ENCODE measurements at places on chromosomes 7 and 10.

- DNase-seq, result no peak
Measured at GRCh38 chr7:138798836-138799235, 840 bp upstream of the ATP6V0A4 start.

DNA sequence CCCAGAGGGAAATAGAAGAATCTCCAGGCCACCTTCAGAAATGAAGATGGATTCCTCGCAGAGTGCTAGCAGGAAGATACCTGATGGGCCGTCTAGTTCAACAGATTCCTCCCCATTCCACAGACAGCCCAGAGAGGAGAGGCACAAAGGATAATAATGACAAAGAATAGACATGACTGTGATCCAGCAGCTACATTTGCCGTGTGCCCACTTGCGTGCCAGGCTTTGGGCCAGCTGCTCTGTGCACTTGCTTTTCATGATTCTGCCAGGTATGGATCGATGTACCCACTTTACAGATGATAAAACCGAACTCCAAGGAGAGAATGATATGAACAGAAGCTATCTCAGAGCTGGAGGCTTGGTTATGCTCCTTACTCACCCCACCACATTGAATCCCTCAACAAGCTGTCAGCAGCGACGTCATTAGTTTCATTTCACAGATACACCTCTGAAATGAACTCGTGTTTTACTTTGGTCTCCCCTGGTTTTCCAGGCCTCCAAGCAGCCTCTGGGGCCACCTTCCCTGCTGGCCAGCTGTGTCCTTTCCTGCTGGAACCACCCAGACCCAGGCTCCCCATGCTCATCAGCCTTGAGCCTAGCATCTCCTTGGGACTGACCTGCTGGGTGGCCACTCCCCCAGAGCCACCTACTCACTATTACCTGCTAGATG is 11.9 kb upstream of the WDFY4 start:
- no peak for DNase-seq

- DNase-seq, result no peak
Measured at GRCh38 chr10:96130326-96130995, 364 bp downstream of the ZNF518A start.

GRCh38 chr7:137003566-137003965 is 135.1 kb downstream of the CHRM2 start:
- no peak for DNase-seq

GRCh38 chr7:100546129-100546925 is 7.3 kb downstream of the AGFG2 start:
- DNase-seq, result no peak

DNA sequence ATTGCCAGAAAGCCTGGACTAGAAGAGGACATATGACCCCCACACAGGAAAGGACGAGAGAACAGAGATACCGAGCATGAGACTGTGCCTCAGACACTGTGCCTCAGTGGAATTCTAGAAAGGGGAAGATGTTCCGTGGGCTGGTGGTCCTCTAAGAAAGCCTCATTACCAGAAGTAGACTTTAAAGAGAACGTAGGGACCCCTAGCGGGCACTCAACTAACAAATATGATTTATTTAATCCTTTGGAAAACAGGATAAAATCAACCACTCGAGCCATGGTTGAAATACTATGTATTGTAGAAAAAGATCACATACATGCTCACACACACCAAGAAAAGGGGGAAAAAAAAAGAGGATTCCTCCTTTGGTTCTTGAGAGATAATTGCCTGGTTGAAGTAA is 701.2 kb upstream of the SORCS1 start:
- no peak for DNase-seq

- DNase-seq, result no peak
Measured at GRCh38 chr10:125086691-125087090, 73.7 kb downstream of the CTBP2 start.

GRCh38 chr10:119531067-119531466 is 11.5 kb downstream of the RGS10 start:
- no peak for DNase-seq

DNA sequence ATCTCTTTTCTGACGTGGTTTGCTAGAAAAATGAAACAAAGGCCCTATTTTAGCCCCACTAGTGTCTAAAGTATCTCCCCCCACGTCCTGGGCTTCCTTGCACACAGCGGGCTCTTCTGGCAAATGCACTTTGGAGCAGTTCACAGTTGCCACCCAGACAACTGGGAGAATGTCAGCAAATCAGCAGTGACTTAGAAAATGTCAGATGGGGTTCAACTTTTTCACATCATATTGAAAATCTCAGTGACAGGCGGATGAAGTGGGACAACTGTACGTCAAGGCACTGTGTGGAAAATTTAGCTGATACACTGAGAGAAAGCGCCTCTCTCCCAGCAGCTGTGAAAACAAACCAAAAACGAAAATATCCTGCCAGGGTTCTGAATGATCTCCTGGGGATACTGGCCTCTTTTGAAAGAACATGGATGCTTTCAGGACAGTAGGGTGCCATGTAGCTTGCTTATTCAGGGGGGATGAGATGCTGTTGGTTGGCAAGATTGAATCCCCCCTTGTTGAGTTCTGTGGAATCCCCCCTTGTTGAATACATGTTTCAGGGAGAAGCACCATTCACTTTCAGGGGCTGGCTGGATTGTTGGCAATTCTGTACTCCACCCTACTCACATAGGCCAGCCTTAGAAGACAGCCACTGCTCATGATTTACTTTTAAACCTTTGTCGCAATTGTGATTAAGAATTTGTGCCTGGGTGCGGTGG is 372.8 kb upstream of the CELF2 start:
- DNase-seq, result no peak

GRCh38 chr10:114401195-114401791 is 3.0 kb downstream of the AFAP1L2 start:
- no peak for DNase-seq

DNA sequence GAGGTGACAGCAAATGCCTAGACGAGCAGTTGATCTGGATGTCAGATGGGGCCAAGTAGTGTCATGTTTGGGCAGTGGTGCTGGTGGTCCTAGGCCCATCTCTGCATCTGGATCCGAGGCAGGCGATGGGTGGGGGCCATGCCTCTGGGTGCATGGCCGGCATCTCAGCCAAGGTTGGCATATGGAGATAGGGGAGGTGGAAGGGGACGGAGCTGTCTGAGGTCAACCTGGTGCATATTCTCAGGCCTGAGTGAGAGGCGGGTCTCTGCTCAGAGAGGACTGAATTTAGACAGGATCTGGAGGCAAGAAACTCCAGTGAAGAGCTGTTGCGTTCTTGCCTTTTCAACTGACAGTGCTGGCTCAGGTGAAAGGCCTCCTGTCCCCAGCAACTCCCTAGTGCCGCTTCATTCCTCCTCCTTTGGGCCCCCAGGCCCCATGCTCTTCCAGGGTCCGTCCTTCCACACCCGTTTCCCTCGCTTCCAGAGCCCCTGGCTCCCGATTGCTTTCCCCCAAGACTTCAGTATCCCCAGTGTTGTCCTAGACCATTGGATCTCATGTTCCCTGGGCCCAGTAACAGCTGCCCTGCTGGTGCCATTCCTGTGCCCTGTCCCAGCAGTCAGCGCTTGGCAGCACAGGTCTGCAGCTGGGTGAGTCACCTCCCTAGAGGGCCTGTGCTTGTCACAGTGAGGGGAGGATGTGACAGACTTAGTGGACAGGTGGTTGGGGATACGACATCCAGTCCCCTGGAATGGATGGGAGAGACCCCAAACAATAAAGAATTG is 32.6 kb downstream of the GBX1 start:
- DNase-seq, result no peak

- DNase-seq, result no peak
Measured at GRCh38 chr7:155710530-155710929, 66.1 kb downstream of the RBM33 start.

- no peak for DNase-seq
Measured at GRCh38 chr7:45593877-45594276, 19.7 kb downstream of the ADCY1 start.

DNA sequence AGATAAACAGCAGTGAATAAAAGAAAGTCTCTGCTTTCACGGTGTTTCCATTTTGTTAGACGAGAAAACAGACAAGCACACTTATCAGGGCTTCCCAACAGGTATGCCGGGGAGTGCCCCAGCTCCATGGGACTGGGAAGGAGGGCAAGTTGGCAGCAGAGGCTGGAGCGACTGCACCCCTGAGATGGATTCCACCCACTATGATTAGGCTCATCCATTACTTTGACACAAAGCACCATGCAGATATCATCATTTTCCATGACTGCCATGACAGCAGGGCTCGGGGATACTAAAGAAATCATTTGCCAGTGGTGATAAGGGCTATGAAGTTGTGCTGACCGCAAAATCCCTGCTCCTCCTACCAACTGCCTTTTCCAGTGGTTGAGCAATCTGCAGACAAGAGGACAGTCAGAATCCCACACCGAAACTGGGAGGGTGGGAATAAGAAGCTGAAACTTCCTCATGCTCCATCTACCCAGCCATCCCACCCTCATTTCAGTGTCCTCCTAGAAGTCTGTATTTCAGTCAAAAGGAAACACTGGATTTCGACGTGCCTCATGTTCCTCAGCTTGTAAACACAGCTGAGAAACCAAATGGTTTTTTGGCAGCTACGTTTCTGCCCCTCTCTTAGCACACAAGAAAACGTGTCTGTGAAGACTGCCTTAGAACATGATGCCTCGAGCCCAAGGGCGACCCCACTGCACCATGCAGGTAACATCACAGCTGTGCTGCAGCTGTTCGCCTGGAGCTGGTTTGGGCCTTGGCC is 15.5 kb downstream of the CREB3L2 start:
- DNase-seq, result no peak

DNA sequence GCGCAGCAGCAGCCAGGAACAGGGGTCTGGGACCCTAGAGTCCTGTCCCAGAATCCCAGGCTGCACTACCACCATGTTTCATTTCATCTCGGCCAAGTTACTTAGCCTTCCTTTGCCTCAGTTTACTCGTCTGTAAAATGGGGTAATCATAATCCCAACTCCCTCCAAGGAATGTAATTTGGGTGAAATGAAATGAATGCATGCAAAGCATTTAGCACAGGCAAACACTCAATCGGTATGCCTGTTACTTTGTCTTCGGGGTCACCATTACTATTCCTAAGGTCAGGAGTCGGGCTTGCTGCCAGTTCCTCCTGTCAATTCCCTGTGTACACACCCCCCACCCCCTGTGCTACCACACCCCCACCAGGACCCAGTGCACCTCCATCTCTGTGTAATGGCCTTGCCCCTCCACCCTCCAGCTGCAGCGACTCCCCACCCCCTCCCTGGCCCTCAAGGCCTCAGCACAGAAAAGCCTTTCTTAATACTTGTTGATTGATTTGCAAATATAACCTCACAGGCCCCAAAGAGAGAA is 1.7 kb downstream of the TNS3 start:
- no peak for DNase-seq

- DNase-seq, result no peak
Measured at GRCh38 chr7:42614636-42615035, 297.2 kb downstream of the C7orf25 start.

- no peak for DNase-seq
Measured at GRCh38 chr10:14074062-14074884, 256.5 kb downstream of the FRMD4A start.

DNA sequence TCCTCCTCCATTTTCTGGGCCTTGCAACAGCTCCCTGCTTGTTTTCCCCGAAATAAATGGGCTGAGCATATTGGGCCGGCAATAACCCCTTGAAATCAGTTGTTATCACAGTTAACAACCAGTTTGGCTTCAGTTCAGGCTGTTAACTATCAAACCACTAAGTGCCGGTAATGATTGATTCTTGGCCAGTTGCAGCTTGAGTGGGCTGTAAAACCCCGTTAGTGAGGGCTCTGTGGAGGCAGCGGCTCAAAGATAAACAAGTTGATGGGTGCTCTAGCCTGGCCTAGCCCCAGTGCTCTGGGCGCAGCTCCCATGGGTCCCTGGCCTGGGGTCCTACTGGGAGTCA is 8.3 kb downstream of the FGF8 start:
- no peak for DNase-seq

GRCh38 chr10:43077421-43078171 is 727 bp downstream of the RET start:
- DNase-seq, result no peak

GRCh38 chr7:81611040-81611439 is 158.8 kb downstream of the HGF start:
- no peak for DNase-seq

- DNase-seq, result no peak
Measured at GRCh38 chr7:22114440-22114981, 168.8 kb upstream of the CDCA7L start.

DNA sequence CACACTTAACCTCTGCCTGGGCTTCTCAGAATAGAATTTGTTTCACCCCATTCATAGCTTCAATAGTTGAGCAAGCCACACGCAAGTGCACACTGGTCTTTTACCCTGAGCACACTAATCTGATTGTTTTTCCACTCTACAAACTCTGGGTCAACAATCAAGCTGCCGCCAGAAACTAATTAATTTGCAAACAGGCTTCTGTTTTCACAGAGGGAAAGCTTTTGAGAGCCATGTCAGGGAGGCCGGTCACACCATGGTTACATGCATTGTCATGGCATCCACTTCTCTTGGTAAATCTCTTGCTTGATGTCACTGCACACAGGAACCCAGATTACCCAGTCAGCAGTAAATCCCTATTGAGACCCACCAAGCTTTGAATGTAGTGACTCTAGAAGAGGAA is 154.2 kb downstream of the SEMA3A start:
- no peak for DNase-seq
